ENCODE measurements at places on chromosomes 11 and 22. TPM values are rescaled to one million over a fixed set of nuclear protein-coding genes. Genes with fewer than 3 reads are reported as not detected.

KBTBD3 gene
- 3.7 TPM for total RNA-seq

APOA5 gene
- 0.72 TPM for total RNA-seq

DDI1 gene
- not detected for total RNA-seq

ELFN2 gene
- total RNA-seq = 0.59 TPM

OR51B2 gene
- not detected for total RNA-seq

ABCC8 gene
- total RNA-seq = not detected

ROM1 gene
- total RNA-seq = 1.9 TPM

FZD4 gene
- total RNA-seq = 20.3 TPM

PRR33 gene
- total RNA-seq = not detected

MPPED2 gene
- 2.0 TPM for total RNA-seq

LRRC74B gene
- total RNA-seq = not detected

RASL10A gene
- 1.7 TPM for total RNA-seq

APOL4 gene
- total RNA-seq = 7.3 TPM

POGLUT3 gene
- 14.0 TPM for total RNA-seq

HEPHL1 gene
- 1.8 TPM for total RNA-seq

BEST1 gene
- 1.5 TPM for total RNA-seq

GRAP2 gene
- total RNA-seq = 9.3 TPM

CTSF gene
- total RNA-seq = 61.6 TPM

P2RX6 gene
- total RNA-seq = 0.21 TPM

SPTBN2 gene
- total RNA-seq = 508 TPM

APOL5 gene
- not detected for total RNA-seq

IL17REL gene
- total RNA-seq = not detected

BCO2 gene
- 3.0 TPM for total RNA-seq

FBLN1 gene
- total RNA-seq = 140 TPM

PHRF1 gene
- 46.7 TPM for total RNA-seq

UBQLN3 gene
- total RNA-seq = not detected

CYP2D6 gene
- total RNA-seq = 4.7 TPM

EFCAB6 gene
- total RNA-seq = 2.8 TPM

NUP50 gene
- 44.2 TPM for total RNA-seq

PARVG gene
- 1.6 TPM for total RNA-seq

GTSE1 gene
- total RNA-seq = 1.5 TPM

MRGPRX3 gene
- total RNA-seq = not detected
